ENCODE measurements at places on chromosomes 3 and 15. TPM values are rescaled to one million over a fixed set of nuclear protein-coding genes. Genes with fewer than 3 reads are reported as not detected.

GRCh38 chr3:77464111-77464688 lies 424.3 kb downstream of the ROBO2 start:
- H3K27me3 ChIP-seq = no peaks in the 10 kb centered on the region
- H3K4me1 ChIP-seq = peaks cover 41% of the 10 kb centered on the region
- DNase-seq = peak; percentile 47
- H3K4me3 ChIP-seq = no peak overlapping the region
- H3K27ac ChIP-seq = peak overlapping the region; percentile 3

DNA sequence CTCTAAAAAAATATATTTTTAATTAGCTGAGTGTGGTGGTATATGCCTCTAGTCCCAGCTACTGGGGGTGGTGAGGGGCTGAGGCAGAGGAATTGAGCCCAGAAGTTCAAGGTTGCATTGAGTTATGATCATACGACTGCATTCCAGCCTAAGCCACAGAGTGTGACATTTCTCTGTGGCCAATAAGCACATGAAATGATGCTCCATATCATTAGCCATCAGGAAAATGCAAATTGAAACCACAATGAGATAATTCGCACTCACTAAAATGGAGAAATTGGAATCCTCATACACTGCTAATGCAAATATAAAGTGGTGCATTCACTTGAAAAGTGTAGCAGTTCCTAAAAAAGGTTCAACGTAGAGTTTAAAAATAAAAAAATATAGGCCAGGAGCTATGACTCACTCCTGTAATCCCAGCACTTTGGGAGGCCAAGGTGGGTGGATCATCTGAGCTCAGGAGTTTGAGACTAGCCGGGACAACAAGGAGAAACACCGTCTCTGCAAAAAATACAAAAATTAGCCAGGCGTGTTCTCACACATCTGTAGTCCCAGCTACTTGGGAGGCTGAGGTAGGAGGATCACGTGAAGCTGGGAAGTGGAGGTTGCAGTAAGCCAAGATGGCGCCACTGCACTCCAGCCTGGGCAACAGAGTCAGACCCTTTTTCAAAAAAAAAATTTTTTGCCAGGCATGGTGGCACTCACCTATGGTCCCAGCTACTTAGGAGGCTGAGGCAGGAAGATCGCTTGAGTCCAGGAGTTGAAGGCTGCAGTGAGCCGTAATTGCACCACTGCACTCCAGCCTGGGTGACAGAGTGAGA lies 35.2 kb downstream of the IFT122 start:
- peaks cover 8% of the 10 kb centered on the region for H3K36me3 ChIP-seq
- peaks cover 19% of the 10 kb centered on the region for H3K4me1 ChIP-seq
- no peak overlapping the region for H3K27ac ChIP-seq
- H3K4me3 ChIP-seq = no peak overlapping the region

GRCh38 chr3:14274999-14275961 lies 96.7 kb downstream of the LSM3 start:
- no peak overlapping the region for H3K4me3 ChIP-seq
- H3K36me3 ChIP-seq = no peaks in the 10 kb centered on the region
- H3K27ac ChIP-seq = no peak overlapping the region
- no peak for DNase-seq

GRCh38 chr15:96331945-96332636 lies 1.6 kb downstream of the NR2F2 start:
- peaks cover 19% of the 10 kb centered on the region for H3K4me1 ChIP-seq
- peaks cover 71% of the 10 kb centered on the region for H3K36me3 ChIP-seq
- peak overlapping the region; percentile 98 for H3K27ac ChIP-seq
- DNase-seq = no peak
- peaks cover 30% of the 10 kb centered on the region for H3K27me3 ChIP-seq
- H3K4me3 ChIP-seq = peak overlapping the region; percentile 96

ZNF654 gene
- 13.8 TPM for total RNA-seq

GRCh38 chr3:102544741-102545140 lies 109.9 kb downstream of the ZPLD1 start:
- no peaks in the 10 kb centered on the region for H3K4me1 ChIP-seq
- no peak overlapping the region for H3K27ac ChIP-seq
- DNase-seq = no peak
- H3K27me3 ChIP-seq = peaks cover 5% of the 10 kb centered on the region

HDC gene
- total RNA-seq = not detected

IMPG2 gene
- 0.05 TPM for total RNA-seq

GASK1A gene
- not detected for total RNA-seq

FMN1 gene
- total RNA-seq = 12.8 TPM

GRCh38 chr3:176296066-176296597 lies 901.1 kb downstream of the TBL1XR1 start:
- no peak overlapping the region for H3K27ac ChIP-seq
- no peaks in the 10 kb centered on the region for H3K27me3 ChIP-seq
- DNase-seq = no peak

RASA2 gene
- 16.3 TPM for total RNA-seq

DNA sequence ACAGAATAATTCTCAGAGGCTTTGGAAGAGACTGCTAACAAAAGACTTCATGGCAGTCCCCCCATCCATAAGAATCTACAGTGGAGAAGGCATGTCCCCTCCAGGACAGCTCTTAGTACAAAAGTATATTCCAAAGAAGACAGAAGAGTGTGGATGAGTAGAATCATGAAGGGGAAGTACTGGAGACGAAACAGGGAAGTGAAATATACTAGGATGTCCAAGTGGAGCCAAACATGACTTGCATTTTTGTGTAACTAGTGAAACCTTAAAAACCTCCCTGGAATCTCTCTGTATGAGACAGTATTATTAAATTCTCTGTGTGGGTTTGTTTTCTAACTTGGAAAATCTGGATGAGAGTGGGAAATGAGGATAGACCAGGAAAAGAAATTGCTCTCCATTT lies 312.4 kb downstream of the RSL24D1 start:
- no peak for DNase-seq
- H3K27me3 ChIP-seq = no peaks in the 10 kb centered on the region
- no peaks in the 10 kb centered on the region for H3K4me1 ChIP-seq

GRCh38 chr15:71757741-71758530 lies 52.4 kb upstream of the NR2E3 start:
- no peak overlapping the region for H3K4me3 ChIP-seq
- peaks cover 36% of the 10 kb centered on the region for H3K4me1 ChIP-seq
- DNase-seq = no peak
- no peak overlapping the region for H3K27ac ChIP-seq

GOLGA6L9 gene
- 0.52 TPM for total RNA-seq

GRCh38 chr15:71066983-71067382 lies 48.3 kb upstream of the THSD4 start:
- H3K4me3 ChIP-seq = no peak overlapping the region
- H3K36me3 ChIP-seq = peaks cover 13% of the 10 kb centered on the region
- DNase-seq = peak; percentile 81

TMEM158 gene
- total RNA-seq = 28.6 TPM

DNA sequence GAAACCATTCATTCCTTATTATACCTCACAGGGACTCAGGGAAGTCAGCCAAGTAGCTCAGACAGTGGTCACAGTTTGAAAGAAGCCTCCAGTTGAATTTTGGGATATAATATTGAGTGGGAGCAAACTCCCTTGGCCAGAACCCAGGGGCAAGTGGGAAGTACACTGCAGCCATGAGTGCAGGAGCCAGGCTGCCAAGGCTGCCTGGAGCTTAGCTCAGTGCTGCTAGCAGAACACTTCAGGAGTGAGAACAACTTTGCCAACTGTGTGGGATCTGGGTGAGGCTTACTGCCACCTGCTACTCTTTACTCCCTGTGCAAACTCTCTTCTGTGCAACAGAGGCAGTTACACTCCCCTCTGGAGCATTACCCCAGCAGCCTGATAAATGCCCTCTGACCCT lies 4.6 kb downstream of the OR5K3 start:
- H3K4me1 ChIP-seq = no peaks in the 10 kb centered on the region
- DNase-seq = no peak
- no peaks in the 10 kb centered on the region for H3K36me3 ChIP-seq
- no peak overlapping the region for H3K27ac ChIP-seq
- no peak overlapping the region for H3K4me3 ChIP-seq

GRCh38 chr3:20258371-20258770 lies 72.4 kb upstream of the SGO1 start:
- peaks cover 11% of the 10 kb centered on the region for H3K4me1 ChIP-seq
- no peaks in the 10 kb centered on the region for H3K27me3 ChIP-seq
- H3K27ac ChIP-seq = no peak overlapping the region
- H3K36me3 ChIP-seq = no peaks in the 10 kb centered on the region
- DNase-seq = no peak

GRCh38 chr15:36880913-36881460 lies 219.4 kb downstream of the MEIS2 start:
- peak overlapping the region; percentile 60 for H3K4me3 ChIP-seq
- DNase-seq = no peak
- H3K27me3 ChIP-seq = peaks cover 25% of the 10 kb centered on the region
- H3K27ac ChIP-seq = no peak overlapping the region
- peaks cover 8% of the 10 kb centered on the region for H3K36me3 ChIP-seq

DNA sequence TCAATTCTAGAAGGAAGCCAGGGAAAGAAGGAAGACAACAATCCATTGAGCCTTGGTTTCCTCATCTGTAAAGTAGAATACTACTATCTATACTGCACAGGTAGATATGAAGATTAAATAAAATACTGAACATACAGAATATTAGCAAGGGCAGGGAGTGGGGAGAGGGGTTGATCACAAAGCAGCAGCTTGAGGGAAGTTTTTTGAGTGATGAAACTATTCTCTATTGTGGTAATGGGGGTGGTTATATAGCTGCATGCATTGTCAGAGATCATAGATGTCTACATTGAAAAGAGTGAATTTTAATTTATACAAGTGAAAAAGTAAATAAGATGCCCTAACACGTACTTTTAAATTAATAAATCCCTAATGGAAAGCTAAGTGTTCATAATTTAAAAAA lies 242.6 kb upstream of the LRTM1 start:
- H3K27ac ChIP-seq = peak overlapping the region; percentile 94
- H3K4me1 ChIP-seq = peaks cover 77% of the 10 kb centered on the region

AP2M1 gene
- total RNA-seq = 820 TPM

DNA sequence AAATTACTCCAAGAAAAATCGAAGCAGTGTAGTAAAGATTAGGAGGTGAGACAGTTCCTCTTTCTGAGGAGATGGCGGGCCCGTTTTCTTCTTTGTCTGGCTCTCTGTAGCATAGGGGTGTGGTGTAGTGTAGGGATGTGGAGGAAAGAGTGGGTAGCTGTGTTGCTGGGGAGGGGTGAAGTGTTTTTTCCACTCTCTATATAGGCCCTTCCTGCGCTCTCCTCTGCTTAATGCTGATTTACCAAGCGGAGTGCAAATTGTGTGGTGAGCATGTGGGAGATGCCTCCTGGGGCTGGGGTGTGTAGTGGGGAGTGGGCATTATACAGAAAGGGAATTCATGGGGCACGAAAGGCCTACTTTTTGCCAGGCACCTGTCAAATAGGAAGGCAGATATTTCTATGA lies 94.9 kb downstream of the ST6GAL1 start:
- DNase-seq = no peak
- peaks cover 3% of the 10 kb centered on the region for H3K27me3 ChIP-seq
- no peaks in the 10 kb centered on the region for H3K4me1 ChIP-seq
- no peak overlapping the region for H3K4me3 ChIP-seq
- H3K36me3 ChIP-seq = no peaks in the 10 kb centered on the region

DNA sequence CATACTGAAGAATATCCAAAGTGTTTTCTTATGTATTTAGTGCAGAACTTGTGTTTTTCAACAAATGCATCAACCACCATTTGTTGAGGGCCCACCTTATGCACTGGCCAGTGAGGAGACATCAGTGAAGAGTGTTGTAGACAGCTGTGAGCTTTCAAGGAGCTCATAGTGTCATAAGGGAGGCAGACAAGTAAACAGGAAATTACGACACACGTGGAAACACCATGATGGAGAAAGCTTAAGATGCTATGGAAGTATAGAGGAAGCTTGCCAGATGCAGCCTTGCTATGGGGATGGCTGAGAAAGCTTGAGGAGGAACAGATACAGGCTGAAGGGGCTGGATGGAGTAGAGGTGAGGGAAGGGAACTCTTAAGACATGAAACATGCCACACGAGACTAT lies 50.8 kb upstream of the PSMD6 start:
- no peaks in the 10 kb centered on the region for H3K36me3 ChIP-seq
- no peaks in the 10 kb centered on the region for H3K27me3 ChIP-seq
- peaks cover 32% of the 10 kb centered on the region for H3K4me1 ChIP-seq
- H3K4me3 ChIP-seq = no peak overlapping the region

- no peak for DNase-seq
- no peaks in the 10 kb centered on the region for H3K36me3 ChIP-seq
- H3K4me1 ChIP-seq = no peaks in the 10 kb centered on the region
- peaks cover 3% of the 10 kb centered on the region for H3K27me3 ChIP-seq
- H3K27ac ChIP-seq = no peak overlapping the region
Measured at GRCh38 chr15:41169781-41170180, 53.7 kb upstream of the INO80 start.

DNA sequence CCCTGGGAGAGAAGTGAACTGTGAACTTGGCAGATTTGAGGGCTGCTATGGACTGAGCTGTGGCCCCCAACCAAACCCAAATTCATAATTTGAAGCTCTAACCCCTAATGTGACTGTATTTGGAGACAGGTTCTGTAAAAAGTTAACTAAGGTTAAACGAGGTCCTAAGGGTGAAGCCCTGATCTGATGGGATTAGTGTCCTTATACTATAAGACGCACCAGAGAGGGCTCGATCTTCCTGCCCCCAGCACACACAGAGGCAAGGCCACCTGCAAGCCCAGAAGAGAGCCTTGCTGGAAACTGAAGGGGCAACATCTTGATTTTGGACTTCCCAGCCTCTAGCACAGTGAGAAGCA lies 34.0 kb downstream of the TKT start:
- DNase-seq = no peak
- peaks cover 7% of the 10 kb centered on the region for H3K4me1 ChIP-seq
- H3K27me3 ChIP-seq = peaks cover 20% of the 10 kb centered on the region
- H3K36me3 ChIP-seq = peaks cover 21% of the 10 kb centered on the region
- peak overlapping the region; percentile 16 for H3K27ac ChIP-seq
- peak overlapping the region; percentile 7 for H3K4me3 ChIP-seq

DNA sequence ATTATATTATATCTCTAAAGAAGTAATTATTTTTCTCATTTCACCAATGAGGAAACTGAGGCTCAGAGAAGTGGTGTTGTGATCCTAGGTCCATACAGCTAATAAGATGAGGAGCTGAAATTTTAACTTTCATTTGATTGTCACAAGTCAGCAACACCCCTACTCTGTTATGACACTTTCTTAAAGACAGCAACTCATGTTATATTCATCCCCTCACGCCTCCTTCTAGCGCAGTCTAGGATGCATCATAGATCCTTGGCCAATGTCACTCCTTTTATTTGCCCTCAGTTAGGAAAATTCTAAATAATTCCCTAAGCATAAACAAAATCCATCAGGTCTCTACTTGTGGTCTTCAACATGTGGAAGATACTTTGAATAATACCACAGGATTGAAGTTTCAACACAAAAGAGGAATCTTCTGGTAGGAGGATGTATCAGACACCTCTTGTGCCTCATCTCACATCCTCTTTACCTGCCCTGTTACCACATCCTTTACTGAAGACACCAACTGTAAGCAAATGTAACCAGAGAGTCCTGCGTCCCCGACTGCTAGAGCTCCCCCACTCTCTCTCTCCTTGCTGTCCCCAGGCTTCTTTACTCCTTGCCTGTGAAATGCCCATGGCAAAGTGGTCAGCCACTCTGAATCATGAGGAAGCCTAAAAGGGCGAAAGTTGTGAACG lies 53.7 kb downstream of the TRIM42 start:
- H3K4me3 ChIP-seq = no peak overlapping the region
- no peak for DNase-seq
- H3K27me3 ChIP-seq = no peaks in the 10 kb centered on the region
- no peaks in the 10 kb centered on the region for H3K36me3 ChIP-seq
- H3K4me1 ChIP-seq = no peaks in the 10 kb centered on the region
- H3K27ac ChIP-seq = no peak overlapping the region

- no peaks in the 10 kb centered on the region for H3K36me3 ChIP-seq
- no peak overlapping the region for H3K27ac ChIP-seq
- DNase-seq = no peak
- H3K4me3 ChIP-seq = no peak overlapping the region
- H3K4me1 ChIP-seq = peaks cover 4% of the 10 kb centered on the region
- peaks cover 2% of the 10 kb centered on the region for H3K27me3 ChIP-seq
Measured at GRCh38 chr3:43400781-43401730, 114.7 kb downstream of the SNRK start.

All from HFFc6 (cell line).